ENCODE measurements at places on chromosomes 13 and 19. TPM values are rescaled to one million over a fixed set of nuclear protein-coding genes. Genes with fewer than 3 reads are reported as not detected.
A peak's percentile ranks its signal among the peaks of the same experiment; 100 is the strongest.

TICAM1 gene
- 12.3 TPM for total RNA-seq

DNA sequence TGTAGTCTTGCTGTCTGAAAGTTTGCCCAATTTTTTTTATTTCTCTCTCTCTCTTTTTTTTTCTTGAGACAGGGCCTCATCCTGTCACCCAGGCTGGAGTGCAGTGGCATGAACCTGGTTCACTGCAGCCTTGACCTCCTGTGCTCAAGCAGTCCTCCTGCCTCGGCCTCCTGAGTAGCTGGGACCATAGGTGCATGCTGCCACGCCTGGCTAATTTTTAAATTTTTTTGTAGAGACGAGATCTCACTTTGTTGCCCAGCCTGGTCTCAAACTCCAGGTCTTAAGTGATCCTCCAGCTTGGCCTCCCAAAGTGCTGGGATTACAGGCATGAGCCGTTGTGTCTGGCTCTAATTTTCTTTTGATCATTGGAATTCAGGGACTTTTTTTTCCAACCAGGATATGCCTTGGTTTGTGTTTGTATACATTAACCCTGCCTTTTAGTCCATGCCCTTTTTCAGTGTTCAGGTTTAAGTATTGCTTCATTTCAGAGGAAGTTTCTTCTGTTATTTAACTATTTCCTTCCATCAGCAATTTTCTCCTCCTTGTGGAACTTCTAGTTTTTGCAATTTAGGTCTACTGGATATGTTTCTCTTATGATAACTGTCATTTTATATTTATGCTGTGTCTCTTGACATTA, 201.4 kb downstream of the PCCA start:
- DNase-seq = no peak

- DNase-seq = no peak
These were observed 418.9 kb downstream of the ZNF536 start for GRCh38 chr19:30791088-30791487.

FGF22 gene
- not detected for total RNA-seq

DNA sequence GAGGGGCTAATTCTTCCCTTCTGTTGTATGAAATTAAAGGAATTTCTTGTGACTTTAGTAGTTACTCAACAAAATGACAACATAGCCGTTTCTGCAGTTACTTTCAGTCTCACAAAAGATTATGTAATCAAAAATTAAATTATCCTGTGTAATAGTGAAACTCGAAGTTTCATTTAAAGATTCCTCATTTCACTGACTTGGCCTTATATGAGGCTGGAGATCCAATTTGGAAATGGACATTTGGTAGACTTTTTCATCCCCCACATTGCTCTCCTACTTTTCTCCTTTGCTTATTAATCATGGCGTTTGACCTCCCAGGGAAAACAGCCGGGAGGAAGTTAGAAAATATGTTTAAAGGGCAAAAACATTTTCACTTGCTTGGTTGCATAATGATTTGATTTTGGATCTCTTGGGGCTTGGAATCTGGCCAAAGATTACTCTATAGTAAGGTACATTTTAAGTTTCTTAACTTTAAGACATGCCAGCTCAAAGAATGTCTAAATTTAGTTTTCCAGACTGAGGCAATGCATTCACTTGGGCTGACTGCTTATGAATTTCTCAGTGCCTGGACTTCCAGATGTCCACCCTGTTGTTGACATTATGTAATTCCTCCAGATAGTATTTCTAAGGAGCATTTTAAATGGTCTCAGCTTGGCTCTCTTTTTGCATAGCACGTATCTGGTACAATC, 1364.9 kb upstream of the MIR17HG start:
- no peak for DNase-seq

DNA sequence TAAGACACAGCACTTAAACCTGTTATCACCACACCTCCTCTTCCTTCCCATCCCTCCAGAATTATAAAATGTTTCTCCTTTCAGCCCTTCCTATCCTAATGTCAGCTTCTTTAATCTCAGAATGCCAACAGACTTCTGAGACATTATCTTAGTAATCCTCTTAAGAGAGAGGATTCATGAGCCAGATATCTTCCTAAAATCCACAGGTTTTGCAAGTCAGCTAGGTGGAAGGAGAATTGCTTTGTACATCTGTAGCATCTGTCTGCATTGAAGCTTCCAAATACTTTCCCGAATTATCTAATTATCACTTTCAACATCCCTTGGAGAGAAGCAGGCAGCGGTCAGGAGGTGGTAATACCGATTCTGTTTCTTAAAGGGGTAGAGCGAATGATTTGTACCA, 179.1 kb downstream of the DCT start:
- no peak for DNase-seq

DNA sequence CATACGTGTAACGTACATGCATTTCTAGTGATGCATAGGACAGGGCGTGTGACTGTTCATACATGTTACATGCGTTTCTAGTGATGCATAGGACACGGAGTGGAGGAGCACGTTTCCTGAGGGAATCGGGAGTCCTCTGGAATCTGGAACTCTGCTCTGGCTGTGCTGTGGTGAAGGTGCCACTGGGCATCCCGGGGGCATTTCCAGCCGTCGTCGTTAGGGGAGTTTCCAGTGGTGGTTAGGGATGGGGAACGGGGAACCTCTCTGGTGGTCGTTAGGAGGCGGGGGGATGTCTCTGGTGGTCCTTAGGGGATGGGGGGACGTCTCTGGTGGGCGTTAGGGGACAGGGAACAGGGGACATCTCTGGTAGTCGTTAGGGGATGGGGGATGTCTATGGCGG, 209.6 kb upstream of the SOX1 start:
- DNase-seq = peak; percentile 51

GRCh38 chr19:12995596-12996405, 526 bp downstream of the NFIX start:
- DNase-seq = no peak

Measured in chondrocyte (in vitro differentiated cells).